Activated CD4-positive, alpha-beta T cell treated with anti-CD3 and anti-CD28 coated beads, Interleukin-2, amount 50 U/mL, for 24 hours (primary cell): ENCODE measurements at places on chromosomes 7 and 10.
A peak's percentile ranks its signal among the peaks of the same experiment; 100 is the strongest.

DNA sequence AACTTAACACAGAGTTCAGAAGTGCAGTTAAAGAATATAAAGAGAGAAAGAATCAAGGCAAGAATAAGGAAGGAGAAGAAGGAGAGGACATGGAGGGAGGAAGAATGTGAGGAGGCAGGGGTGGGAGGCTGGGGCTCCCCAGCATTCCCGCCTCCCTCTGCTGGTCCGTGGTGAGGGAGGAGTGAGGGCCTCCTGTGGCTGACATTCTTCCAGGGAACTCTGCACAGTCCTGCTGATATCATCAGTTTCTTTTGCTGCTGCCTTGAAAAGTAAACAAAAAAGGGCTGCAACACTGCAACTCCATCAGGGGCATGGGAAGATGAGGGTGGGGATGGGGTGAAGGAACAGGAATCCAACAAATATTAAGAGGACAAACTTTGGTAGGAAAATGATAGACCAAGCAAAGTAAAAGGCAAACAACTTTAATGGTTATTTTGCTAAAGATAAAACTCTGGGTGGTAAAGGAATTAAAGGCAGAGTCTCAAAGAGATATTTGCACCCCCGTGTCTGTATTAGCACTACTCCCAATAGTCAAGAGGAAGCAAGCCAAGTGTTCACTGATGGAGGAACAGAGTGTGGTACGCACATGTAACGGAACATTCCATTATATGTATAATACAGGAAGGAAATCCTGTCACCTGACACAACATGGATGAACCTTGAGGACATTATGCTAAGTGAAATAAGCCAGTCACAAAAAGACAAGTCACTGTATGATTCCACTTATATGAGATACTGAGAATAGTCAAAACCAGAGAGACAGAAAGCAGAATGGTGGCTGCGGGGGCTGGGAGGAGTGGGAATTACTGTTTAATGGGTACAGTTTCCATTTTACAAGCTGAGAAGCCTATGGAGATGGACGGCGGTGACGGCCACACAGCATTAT, 8.0 kb upstream of the SPOCK2 start:
- no peak for DNase-seq

DNA sequence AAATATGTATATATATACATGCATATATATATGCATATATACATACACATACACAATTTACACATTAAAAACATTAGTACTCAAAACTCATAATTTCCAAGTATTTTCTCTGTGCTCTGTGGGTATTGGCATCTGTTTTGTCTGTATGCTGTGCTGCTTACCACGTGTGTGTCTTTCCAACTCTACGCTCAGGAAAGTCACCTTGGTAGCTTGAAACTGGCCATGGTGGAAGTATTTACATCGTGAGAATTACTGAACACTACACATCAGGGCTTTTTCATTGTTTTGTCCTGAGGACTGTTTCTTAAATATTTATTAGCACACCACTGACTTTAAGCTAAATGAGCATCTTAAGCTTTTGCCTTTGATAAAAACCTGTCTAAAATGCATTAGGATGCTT, 79.6 kb downstream of the CREM start:
- no peak for DNase-seq

- DNase-seq = no peak
Measured at GRCh38 chr7:130695840-130696239, 9.5 kb upstream of the TSGA13 start.

- no peak for DNase-seq
Measured at GRCh38 chr10:88875081-88875480, 5.0 kb upstream of the STAMBPL1 start.

DNA sequence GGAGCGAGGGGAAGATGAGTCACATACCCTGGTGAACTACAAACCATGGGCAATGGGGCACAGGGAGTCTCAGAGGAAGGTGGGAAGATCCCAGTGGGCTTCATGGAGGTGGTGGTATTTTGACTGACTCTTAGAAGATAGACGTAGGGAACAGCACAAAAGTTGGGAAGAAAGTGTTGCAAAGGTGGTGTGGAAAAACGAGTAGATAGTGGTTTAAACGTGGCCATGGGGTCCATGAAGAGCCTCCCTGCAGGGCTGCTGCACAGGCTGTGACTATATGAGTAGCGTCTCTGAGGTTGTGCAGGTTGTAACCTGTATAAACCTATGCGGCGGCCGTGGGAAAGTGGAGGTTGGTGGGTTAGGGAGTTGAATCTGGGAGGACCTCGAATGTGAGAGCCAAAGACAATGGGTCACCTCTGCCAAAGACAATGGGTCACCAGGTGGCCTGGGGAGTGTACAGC, 13.8 kb downstream of the LZTS2 start:
- DNase-seq = no peak

GRCh38 chr7:26954951-26955350, 90.6 kb upstream of the SKAP2 start:
- DNase-seq = no peak

- DNase-seq = peak; percentile 28
Measured at GRCh38 chr10:74824900-74825370, 1.5 kb upstream of the KAT6B start.

DNA sequence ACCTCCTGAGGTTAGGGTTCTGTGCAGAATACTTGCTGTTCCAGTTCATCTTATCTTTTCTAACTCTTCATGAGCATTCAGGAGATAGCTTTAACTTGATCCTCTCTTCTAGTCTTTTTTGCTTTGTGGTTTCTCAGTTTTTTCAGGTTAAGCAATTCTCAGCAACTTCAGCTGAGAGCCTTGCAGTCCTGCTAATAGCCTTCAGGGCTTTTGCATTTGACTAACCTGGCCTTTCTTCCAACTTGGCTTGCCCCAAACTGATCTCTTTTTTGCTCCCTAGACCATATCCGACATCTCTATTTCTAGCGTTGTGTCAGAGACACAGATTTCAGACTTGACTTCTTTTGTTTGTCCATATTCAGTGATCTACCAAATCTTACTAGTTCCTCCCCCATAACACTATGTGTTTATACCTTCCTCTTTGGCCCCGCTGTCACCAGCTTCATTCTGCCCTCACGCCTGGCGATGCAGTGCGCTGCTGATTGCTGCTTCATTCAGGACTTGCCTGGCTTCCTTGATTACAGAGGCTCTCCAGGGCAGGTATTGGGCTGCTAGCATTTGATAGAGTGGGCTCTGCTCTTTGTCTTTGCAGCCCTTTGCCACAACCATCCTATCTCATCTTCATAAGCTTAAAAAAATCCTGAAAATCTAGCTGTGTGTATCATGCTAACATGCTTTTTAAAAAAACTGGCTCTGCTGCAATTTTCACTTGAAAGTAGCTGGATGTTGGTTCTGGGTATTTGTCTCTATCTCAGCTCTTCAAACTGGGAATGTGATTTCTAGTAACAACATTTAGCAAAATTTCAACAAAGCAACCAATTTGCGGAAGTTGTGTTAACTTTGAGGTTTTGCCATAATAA, 9.6 kb downstream of the CUL1 start:
- DNase-seq = no peak

GRCh38 chr7:74180866-74181265, 6.7 kb downstream of the EIF4H start:
- DNase-seq = no peak

GRCh38 chr10:7248585-7249164, 162.2 kb downstream of the SFMBT2 start:
- DNase-seq = no peak
